ENCODE measurements at places on chromosomes 6 and 20.

GRCh38 chr6:53165293-53165692 is 16.7 kb upstream of the GCM1 start:
- ATAC-seq, result no peak

GRCh38 chr6:154962753-154963152 is 32.4 kb upstream of the TIAM2 start:
- peak; percentile 94 for ATAC-seq

GRCh38 chr6:26057899-26058298 is 29.3 kb upstream of the HFE start:
- no peak for ATAC-seq

DNA sequence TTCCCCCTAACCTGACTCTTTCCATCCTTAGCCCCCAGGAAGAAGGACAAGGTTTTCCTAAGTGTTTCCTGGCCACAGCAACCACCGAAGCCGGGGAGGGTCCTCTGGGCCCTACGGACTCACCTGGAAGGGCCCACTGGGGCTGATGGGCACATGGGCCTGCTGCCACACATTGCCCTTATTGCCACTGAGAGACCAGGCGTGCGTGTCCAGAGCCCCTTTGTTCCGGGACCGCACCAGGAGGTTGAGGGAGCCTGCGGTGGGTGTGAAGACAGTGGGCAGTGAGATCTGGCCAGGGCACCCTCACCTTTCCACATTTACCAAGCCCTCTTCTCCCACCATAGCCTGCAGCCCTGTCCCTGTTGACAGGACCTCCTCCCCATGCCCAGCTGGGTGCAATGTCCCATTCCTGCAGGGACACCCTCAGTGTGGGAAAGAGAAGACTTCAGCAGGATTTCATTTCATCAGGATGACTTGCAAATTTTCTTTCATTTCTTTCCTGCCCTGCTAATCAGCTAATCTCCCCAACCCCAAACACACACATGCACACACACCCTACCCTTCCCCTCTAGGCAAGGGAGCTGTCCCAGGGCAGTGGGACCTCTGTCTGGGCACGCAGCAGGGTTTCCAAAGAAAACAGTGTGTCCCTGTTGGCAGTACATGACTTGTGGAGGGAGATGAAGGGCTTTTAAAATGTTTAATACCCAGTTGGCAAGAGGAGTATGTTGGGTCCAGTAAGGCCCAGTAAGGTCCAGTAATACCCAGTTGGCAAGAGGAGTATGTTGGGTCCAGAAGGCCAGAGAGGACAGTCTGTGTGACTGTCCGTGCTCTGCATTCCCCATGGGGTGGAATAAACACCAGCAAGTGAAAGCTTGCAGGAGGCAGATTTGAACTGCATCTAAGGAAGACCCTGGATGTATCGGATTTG is 59.0 kb downstream of the MDGA1 start:
- ATAC-seq, result no peak
